ENCODE measurements at places on chromosomes 3 and 15.

DNA sequence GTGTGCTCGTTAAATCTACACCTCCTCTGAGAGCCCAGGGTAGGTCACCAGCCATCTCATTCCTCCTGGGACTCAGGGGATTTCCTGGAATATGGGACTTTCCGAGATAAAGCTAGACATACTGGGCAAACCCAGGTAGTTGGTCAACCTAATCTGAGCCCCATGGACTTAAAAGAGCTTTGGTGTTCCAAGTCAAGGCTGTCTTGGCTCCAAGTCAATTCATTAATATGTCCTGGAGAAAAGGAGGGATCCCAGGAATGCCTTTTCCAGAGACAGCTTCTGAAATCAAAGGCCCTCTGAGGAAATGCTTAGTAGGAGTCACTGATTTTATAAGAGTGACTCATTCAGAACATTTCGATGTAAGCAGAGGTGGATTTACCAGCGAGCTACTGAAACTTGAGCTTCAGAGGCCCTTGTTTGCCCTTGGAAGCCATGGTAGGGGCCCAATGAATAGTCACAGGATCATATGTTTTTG, 137.3 kb upstream of the UBE2E1 start:
- no peak for DNase-seq

GRCh38 chr3:43906849-43907507, 216.2 kb downstream of the ABHD5 start:
- no peak for DNase-seq

GRCh38 chr3:113844622-113845222, 6.1 kb downstream of the GRAMD1C start:
- no peak for DNase-seq

GRCh38 chr3:113496924-113497323, 18.0 kb downstream of the SPICE1 start:
- DNase-seq = no peak

DNA sequence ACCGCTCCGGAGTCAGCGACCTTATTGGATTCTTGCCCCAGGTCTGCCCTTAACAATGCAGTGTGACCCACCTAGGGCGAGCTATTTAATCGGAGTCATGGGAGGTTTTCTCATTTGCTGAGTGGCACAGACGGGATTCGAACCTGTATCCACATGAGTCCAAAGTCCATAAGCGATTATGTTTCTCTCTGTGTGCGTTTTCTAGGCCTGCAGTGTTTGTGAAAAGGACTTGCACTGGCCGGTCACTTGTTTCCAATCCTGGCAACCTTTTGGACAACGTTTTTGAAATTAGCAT, 691 bp upstream of the HDGFL3 start:
- DNase-seq = no peak

DNA sequence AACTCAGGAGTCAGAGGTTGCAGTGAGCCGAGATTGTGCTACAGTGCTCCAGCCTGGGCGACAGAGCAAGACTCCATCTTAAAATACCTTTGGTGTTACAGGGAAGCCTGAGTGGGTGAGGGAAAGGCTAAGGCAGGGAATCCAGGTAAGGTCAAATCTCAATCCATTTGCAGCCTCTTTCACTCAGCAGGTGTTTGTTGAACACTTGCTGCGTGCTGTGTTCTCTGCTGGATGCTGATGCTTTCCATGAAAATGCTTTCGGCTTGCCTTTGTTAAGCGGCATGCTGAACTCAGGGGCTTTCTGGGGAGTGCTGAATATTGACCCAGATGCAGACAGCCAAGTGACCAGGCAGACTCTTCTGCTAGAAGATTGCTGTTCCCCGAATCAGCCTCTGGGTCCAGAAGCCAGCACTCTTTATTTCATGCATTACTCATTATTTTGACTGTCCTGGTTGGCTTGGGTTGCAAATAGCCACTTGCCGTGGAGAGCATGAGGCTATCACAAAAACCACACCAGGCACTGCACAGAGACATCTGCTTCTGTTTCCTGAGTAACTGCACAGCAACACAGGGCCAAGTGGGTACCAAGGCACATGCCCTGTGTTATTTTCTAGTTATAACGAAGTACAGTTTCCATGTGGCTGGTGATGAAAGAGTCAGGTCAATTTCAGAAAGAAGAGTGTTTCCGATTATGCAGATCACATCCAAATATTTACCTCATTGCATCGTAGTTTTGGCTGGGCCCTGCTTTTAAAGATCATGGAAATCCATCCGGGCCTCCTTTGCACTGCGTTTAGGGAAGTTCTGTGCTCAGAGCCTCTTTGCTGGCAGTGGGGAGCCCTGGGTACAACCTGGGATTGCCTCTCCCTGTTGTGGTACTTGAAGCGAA, 88.6 kb downstream of the THSD4 start:
- no peak for DNase-seq

- no peak for DNase-seq
Observed at GRCh38 chr3:193194371-193194770, 46.7 kb upstream of the PLAAT1 start.

DNA sequence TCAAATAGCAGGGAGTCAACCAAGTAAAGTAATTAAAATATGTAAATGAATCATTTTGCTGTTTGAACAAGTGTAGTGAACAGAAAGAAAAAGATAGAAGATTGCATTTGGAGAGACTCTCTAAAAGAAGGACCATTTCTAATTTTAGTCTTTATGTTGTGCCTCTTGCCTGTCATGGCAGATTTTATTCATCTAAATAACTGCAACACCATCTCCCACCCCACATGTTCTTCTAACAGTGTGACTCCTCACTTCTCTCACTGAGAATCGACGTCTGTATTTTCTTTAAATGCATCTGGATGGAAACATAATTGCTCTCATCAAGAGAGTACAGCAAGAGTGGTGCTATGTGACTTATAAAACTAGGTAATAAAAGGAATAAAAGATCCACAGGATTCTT, 439.9 kb upstream of the GBE1 start:
- DNase-seq = no peak

GRCh38 chr3:108546247-108546646, 35.9 kb upstream of the MYH15 start:
- no peak for DNase-seq

DNA sequence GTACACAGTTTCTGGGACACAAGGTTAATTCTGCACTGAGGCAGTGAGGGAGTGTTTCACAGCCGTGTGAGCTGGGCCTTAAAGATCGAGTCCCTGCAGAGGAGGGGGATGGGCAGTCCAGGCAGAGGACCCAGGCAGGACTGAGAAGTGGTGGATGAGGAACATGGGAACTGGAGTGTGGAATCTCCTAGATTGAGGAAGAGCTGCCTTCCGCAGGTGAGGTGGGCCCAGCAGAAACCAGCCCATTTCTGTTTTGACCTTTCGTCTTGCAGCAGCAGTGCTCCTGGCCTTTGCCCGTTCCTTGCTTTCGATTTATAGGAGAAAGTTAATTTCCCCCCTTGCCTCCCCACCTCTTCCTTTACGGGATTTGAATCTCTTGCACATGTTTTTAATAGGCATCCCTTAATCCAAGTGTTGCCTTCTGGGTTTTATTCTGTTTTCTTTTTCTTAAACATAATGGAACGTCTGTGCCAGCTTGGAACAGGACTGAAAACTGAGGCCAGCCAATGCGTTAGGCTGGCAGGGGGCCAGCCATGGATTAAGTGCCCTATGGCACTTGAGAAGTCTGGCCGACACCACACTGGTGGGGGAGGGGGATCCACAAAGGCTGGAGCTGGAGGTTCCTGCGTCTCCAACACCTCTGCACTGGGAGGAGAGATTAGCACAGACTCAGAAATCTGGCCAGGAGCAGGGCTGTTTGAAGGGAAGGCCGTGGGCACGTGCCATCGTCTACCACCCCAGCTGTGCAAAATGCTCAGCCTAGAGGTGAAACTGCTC, 78.1 kb downstream of the AAGAB start:
- no peak for DNase-seq

GRCh38 chr15:64851503-64851840, 9.8 kb downstream of the PLEKHO2 start:
- no peak for DNase-seq

- no peak for DNase-seq
Observed at GRCh38 chr3:119456469-119456868, 6.9 kb downstream of the TMEM39A start.

- no peak for DNase-seq
Observed at GRCh38 chr15:80950291-80951078, 39.1 kb downstream of the MESD start.

GRCh38 chr3:190252080-190252479, 70.2 kb downstream of the CLDN1 start:
- DNase-seq = no peak

DNA sequence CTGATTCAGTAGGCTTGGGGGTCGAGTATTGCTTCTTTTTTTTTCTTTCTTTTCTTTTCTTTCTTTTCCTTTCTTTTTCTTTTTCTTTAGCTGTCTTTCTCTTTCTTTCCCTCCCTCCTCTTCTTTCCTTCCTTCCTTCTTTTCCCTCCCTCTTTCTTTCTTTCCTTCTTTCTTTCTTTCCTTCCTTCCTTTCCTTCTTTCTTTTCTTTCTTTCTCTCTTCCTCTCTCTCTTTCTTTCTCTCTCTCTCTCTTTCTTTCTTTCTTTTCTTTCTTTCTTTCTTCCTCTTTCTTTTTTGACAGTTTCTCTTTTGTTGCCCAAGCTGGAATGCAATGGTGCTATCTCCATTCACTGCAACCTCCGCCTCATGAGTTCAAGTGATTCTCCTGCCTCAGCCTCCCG, 36.0 kb downstream of the TM4SF4 start:
- DNase-seq = no peak

GRCh38 chr15:98720031-98720430, 71.7 kb downstream of the IGF1R start:
- no peak for DNase-seq

- no peak for DNase-seq
Observed at GRCh38 chr3:58009026-58009748, 965 bp downstream of the FLNB start.

- DNase-seq = no peak
Observed at GRCh38 chr3:130973406-130973805, 53.2 kb downstream of the ASTE1 start.

DNA sequence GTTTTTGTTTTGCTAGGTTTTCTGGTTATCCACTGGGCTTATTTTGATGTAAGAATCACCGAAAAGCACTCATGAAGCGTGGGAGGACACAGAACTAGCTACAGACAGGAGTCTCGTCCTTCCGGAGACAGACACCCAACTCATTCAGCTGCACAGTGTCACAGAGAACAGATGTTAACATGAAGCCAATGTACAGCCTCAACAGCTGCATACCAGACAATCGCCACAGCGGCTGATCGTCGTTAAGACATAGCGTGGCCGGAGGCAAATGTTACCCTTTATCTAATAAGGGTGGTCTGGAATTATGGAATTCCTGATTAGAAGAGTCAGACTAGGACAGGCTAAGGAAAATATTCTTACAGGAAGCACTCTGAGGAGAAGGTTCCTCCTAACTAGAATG, 1.1 kb upstream of the PYGO1 start:
- DNase-seq = no peak

DNA sequence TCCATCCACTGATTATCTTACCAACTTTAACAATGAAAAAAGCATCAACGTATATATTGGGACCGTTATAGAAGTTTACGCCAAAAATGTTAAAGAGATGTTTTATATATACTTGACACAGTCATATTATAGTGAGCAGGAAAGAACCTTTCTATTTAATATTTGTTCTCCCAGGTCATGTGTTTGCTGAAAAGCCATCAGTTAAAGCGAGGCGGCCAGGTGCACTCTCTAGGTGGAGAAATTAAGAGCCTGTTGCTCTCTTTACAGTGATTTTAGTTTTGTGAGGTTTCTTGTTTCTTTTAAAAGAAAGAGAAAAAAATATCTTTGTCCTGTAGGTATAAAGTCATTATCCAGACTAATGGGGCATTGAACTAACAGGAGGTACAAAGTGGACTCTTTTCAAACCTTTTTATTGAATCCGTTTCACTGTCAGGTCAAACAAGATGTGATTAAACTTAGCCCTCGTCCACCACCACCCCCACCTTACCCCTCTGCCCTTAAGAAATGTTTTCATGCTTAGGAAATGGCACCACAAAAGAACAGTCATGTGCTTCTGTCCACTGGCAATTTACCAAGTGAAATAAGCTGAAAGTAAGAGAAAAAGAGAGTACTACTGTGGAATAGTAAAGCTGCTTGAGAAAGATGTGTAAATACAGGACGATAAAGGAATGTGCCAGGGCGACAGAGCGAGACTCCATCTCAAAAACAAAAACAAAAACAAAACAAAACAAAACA, 279.9 kb downstream of the PTPRG start:
- no peak for DNase-seq

GRCh38 chr15:69979783-69980182, 117.9 kb downstream of the TLE3 start:
- no peak for DNase-seq

GRCh38 chr15:74790080-74790916, 8.4 kb downstream of the CSK start:
- no peak for DNase-seq

DNA sequence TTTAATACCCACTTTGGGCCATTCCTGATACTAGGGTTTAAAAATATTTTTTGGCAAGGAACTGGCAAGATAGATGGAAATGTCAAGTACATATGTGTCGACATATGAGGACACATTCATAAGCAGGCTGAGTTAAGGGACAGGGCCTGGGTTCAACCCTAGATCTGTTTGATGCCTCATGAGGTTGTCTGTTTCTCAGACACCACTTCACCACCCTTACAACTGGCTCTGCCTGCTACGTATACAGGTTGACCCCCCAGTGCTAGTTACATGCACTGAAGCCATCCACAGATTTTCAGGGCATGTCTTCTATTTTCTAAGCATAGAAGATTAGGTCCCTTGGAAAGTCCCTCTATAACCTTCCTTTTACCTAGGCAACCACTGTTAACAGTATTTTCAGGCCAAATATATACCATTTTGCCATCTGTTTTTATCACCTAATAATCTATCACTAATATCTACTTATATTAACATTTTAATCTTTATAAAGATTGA, 296.7 kb downstream of the PLCL2 start:
- DNase-seq = no peak

GRCh38 chr3:98731720-98732285, 31.3 kb upstream of the ST3GAL6 start:
- no peak for DNase-seq

- DNase-seq = no peak
Observed at GRCh38 chr15:88574655-88575054, 28.2 kb upstream of the DET1 start.

GRCh38 chr3:32093204-32093603, 13.2 kb upstream of the GPD1L start:
- no peak for DNase-seq

DNA sequence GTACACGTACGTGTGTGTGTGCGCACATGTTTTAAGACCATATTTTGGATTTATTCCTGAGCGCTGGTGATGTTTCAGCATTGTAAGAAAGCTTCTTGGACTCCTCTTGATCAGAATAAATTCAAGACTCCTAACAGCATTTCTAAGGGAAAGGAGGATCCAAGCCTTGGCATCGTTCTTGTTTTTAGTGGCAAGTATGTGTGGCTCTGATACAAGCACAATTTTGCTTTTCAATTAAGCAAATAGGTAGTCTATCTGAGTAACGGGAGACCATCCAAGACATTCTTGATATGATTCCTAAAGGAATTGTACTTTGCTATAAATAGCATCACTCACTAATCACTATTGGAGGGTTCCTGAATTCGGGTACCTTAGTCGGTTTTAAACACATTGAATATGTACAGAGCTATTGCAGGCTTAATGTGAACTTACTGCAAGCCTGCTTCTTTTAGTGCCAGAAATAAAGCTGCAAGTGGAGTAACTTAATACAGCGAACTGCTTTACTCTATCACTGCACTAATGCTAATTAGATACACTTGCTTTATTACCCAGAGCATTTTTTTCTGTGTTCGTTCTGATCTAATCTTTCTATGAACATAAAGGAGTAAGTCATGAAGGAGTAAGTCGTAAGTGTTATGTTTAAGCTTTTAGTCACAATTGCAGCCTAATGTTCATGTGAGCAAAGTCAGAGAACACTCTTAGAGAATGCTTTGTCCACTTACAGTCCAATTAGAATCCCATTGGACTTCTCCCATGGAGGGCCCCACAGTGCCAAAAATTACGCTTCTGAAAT, 186.3 kb downstream of the MCTP2 start:
- DNase-seq = no peak
